ENCODE measurements at places on chromosomes 4 and X.

GRCh38 chr4:73505567-73505966, 24.0 kb downstream of the AFM start:
- no peak for DNase-seq

DNA sequence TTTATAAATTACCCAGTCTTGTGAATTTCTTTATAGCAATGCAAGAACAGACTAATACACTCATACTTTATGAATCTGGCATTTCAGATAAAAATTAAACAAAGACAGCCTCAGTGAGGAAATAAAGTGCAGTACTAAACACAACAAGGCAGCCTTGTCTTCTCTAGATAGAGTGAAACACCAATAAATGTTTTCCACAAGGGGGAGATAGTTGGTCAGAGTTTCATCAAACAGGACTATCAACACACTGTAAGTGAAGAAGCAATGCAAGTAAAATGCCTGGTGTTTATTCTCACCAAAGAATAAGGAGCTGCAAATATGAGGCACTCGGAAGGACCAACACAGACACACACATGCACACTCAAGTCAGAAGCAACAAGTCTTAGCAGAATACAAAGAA, 62.8 kb downstream of the FAM9B start:
- no peak for DNase-seq

DNA sequence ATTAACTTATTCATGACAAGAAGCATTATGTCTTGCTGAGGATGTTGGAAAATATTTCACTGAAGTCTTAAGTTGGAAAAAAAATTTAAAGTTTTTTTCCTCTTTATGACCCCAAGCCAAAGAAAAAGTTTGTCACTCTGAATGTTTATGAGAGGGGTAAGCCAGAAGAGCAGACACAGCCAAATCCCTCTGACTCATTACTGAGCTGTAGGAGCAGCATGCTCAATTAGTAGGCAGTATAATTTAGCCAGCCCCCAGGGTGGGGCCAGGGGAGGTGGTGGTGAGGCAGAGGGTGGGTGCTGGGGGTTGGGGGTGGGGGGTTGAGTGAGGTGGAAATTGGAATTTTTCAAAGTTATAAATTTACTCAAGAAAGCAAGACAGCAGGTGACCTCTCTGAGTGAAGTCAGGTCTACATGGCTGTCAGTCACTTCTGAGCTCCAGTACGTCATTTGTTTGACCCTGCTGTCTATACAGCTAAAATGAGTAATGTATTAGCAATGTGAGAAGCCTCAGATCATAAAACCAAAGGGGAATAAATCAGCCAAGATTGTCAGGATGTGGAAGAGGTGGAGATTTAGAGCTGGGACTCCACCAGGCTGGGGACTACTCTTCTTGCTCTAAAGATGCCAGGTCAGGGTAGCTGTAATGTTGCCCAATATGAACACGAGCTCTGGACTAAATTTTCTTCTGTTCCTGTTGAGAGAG, 98.8 kb upstream of the NDP start:
- no peak for DNase-seq

- DNase-seq: no peak
Measured at GRCh38 chr4:79759793-79760192, 313.2 kb downstream of the ANTXR2 start.

DNA sequence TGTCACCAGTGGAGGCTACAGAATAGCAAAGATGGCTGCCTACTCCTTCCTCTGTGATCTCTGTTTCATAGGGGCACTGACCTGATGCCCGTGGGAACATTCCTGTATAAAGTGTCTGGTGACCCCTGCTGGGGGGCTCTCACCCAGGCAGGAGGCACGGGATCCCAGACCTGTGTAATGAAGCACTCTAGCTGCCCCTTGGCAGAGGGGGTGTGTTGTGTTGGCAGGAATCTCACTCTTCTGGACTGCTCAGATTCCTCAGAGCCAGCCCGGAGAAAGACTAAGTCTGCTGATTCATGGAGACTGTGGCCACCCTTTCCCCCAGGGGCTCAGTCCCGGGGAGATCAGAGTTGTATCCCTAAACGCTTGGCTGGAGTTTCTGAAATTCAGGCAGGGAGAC, 648.3 kb downstream of the SPRY1 start:
- DNase-seq: no peak

GRCh38 chr4:64539234-64539849, 130.1 kb upstream of the TECRL start:
- no peak for DNase-seq

- DNase-seq: no peak
Measured at GRCh38 chrX:47690175-47690574, 31.2 kb upstream of the UXT start.

- DNase-seq: no peak
Measured at GRCh38 chr4:73822389-73822788, 14.1 kb upstream of the CXCL6 start.

- no peak for DNase-seq
Measured at GRCh38 chrX:140766024-140766611, 56.6 kb downstream of the LINC00632 start.

DNA sequence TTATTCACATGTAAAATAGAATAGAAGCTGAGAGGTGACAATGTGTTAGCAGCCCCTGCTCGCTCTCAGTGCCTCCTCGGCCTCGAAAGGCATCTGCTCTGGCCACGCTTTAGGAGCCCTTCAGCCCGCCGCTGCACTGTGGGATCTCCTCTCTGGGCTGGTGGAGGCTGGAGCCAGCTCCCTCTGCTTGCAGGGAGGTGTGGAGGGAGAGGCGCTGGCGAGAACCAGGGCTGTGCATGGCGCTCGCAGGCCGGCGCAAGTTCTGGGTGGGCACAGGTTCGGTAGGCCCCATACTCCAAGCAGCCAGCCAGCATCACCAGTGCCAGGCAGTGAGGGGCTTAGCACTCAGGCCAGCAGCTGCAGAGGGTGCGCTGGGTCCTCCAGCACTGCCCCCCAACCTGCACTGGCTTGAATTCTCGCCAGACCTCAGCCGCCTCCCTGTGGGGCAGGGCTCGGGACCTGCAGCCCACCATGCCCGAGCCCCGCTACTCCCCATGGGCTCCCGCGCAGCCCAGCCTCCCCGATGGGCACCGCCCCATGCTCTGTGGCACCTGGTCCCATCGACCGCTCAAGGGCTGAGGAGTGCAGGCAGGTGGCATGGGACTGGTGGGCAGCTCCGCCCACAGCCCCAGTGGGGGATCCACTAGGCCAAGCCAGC, 1346.7 kb upstream of the IGFBP7 start:
- no peak for DNase-seq

- DNase-seq: no peak
Measured at GRCh38 chr4:36133658-36134057, 110.7 kb downstream of the ARAP2 start.

- peak; percentile 83 for DNase-seq
Measured at GRCh38 chr4:2832309-2832980, 11.2 kb upstream of the ADD1 start.

GRCh38 chrX:44382871-44383270, 39.4 kb upstream of the EFHC2 start:
- DNase-seq: no peak

- no peak for DNase-seq
Measured at GRCh38 chr4:78356251-78356786, 195.3 kb upstream of the ANXA3 start.

GRCh38 chrX:13719192-13719856, 15.1 kb downstream of the TRAPPC2 start:
- DNase-seq: no peak

DNA sequence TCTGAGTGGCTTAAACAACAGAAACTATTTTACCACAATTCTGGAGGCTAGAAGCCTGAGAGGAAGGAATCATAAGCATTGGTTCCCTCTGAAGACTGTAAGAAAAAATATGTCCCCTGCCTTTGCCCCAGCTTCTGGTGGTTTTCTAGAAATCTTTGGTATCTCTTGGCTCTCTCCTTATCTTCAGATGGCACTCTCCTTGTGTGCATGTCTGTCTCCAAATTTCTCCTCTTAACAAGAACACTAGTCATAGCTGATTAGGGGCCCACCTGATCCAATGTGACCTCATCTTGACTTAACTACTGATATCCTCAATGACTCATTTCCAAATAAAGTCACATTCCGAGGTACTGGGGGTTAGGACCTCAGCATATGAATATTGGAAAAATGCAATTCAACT, 635.0 kb upstream of the NR3C2 start:
- DNase-seq: no peak

DNA sequence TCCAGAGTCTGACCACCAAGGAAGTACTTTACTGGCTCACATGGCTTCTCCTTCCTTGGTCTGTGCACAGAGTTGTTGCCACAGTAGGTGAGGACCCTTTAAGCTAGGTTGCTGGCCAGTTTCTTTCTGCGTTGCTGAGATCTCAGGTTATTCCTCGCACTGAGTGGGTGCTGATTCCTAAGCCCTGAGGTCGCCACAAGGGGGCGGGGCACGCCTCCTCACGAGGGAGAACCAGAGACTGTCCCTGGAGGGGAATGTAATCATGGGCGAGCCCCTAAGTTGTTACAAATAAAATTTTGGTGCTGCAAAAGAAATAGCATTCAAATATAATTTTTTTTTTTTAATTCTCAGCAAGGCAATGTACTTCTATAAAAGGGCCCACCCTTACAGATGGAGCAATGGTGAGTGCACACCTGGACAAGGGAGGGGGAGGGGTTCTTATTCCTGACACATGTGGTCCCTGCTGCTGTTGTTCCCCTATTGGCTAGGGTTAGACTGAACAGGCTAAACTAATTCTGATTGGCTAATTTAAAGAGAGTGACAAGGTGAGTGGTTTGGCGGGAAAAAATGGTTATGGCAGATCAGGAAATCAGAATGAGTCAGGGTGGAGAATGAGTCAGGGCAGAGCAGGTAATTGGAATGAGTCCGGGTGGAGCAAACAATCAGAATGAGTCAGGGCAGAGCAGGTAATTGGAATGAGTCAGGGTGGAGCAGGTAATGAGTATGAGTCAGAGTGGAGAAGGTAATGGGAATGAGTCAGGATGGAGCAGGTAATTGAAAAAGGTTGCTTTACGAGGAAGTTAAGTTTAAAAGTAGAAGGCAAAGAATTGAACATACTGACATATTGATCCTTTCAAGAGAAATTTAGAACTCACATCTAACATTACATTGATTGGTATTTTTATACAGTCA, 107.5 kb downstream of the VSIG4 start:
- no peak for DNase-seq

- DNase-seq: no peak
Measured at GRCh38 chrX:129996120-129996519, 13.7 kb downstream of the BCORL1 start.

GRCh38 chr4:106343865-106344646, 24.5 kb downstream of the GIMD1 start:
- DNase-seq: no peak

GRCh38 chrX:39822133-39822748, 275.5 kb downstream of the BCOR start:
- DNase-seq: no peak

- DNase-seq: no peak
Measured at GRCh38 chrX:25523574-25524540, 508.1 kb upstream of the ARX start.

GRCh38 chr4:4820261-4820660, 39.2 kb upstream of the MSX1 start:
- no peak for DNase-seq

GRCh38 chr4:165175879-165176278, 31.5 kb upstream of the KLHL2 start:
- no peak for DNase-seq

GRCh38 chr4:124325690-124326089, 386.8 kb downstream of the ANKRD50 start:
- DNase-seq: no peak

- DNase-seq: no peak
Measured at GRCh38 chr4:70110917-70111316, 43.1 kb upstream of the PRR27 start.

GRCh38 chr4:184838249-184839074, 12.7 kb upstream of the ACSL1 start:
- DNase-seq: no peak

- no peak for DNase-seq
Measured at GRCh38 chrX:70554081-70554480, 109.4 kb downstream of the DLG3 start.

DNA sequence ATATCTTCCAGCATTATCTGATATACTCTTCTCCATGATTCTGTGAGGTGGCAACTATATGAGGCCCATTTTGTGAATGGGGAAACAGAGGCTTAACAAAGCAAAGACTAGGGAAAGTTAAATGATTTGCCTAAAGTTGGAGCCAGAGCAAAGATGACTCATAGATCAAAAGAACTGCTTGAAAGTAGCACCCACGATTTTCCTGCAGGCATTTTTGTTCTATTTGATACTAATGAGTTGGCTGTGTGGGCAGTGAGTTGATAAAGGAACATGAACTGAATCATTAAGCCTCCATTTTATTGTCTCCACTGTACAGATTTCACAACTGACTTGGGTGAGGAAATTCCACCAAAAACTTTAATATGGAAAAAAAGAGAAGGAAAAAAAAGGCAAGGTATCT, 138.9 kb upstream of the IGFBP7 start:
- no peak for DNase-seq

GRCh38 chrX:77668391-77669237, 117.4 kb downstream of the ATRX start:
- no peak for DNase-seq

DNA sequence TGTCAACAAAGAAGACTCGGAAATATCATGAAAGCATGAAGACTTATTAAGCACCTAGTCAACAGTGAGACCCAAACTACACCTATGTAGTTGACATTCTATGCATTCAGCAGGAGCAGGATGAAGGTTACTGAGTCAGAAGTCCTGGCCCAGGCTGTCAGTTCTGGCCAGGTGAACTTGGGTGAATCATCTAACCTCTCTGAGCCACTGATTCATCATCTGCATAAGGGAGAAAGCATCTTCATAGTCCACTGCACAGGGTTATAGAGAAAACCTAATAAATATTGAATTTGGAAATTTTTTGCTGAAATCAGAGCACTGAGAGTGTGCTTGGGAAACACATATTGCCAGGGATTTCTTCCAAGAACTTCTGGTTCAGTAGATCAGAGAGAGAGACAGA, 296.0 kb upstream of the SFRP2 start:
- no peak for DNase-seq

DNA sequence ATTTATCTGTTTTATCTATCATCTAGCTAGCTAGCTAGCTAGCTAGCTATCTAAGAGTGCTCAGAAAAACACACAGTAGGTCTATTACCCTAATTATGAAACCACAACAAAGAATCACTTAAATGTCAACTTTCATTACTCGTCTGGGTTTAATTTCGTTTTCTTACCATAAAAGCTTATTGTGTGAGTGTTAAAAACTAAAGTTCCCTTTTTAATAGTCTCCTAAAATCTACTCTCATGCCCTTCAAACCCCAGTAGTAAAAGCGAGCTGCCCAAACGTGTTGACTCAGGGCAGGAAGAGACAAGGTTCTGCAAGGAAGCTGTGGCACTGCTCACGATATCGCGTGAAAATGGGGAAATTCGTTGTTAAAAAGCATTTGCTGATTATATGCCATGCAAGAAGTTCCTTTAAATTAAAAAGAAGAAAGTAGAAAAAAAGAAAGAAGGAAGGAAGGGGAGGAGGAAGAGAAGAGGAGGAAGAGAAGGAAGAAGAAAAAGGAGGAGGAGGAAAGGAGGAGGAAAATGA, 595 bp downstream of the MBNL3 start:
- DNase-seq: no peak
